ENCODE measurements at places on chromosomes 7 and 10.

DNA sequence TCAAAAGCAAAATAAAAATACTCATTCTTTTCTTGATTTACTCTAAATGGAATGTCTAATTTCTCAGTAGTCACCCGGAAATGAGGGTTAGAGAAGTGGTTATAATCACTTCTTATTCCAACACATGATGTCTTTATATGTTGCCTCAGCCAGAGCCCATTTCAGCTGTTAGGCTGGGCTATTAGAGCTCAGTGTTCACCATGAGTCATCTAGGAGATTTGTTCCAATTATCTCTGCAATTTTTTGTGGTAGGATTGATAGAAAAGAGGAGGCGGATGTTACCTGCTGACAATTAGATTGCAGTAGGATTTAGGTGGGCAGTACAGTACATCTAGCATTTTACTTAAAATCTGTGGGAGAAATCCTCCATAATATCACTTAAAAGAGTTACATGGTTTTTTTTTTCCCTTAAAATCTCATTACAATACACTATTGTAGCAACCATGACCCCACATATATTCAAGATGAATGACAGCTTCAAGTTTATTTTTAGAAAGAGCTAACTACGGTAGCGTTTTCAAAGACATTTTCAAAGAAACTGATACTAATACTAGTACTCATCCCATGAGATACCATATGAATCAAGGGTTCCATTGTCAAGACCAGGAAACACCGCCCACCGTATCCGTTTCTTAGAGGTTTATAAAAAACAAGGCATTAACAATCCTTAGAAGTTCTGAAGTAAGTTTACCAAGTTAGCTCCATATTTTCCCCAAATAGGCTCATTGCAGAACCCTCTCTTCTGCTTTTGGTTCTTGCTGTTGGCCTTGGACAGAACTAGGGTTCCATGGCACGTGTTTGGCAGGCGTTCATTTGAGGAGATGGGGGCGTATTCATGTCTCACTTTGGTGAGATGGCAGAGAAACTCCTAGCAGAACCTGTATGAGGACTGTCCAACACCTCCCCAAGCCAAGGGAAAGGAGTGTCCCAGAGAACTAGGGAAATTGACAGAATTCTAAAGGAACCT lies 10.4 kb downstream of the CPA2 start:
- no peak for DNase-seq

- DNase-seq = no peak
These were observed 654 bp upstream of the SLF2 start for GRCh38 chr10:100912013-100912604.

DNA sequence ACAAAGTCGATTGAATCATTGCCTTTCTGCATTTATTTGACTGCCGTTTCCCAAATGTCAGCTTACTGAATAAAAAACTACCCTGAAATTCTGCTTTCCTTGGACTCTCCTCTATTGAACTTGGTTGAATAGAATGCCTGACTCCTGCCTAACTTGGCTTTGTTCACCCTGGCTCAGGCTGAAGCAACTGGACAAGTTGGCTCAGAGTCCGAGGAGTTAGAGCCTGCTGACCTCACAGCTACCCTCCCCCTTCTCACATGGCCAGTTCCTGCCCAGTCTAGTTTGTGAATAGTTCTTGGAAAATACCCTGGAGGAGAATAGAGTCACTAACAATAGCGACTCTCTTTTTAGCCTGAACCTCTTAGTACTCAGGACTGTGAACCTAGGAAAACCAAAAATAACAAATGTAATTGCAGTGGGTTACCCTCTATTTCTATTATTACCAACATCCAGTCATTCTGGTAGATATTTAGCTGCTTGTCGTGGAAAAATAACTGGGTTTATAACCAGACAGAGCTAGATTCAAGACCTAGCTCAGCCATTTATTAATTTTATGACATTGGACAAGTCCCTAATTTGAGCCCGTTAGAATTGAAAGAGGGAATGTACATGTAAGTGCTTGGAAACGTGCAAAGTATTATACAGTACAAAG lies 17.3 kb upstream of the NRBF2 start:
- DNase-seq = peak; percentile 62

DNA sequence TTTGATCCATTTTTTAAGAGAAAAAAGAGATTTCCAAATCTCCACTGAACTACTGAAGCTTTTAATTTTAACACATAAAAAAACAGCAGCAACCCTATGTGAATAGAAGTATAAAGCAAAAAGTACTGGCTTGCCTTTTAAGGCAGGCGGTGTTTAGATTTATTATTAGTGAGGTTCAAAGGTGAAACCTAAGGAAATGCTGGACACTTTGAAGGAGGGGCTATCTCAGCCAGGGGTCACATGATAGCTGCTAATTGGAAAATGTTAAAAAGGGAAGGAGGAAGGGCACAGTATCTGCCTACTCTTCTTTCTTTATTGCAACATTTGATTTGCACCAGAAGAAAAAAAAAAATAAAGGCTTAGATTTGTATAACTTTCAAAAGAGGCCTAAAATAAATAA lies 183.8 kb downstream of the SKAP2 start:
- DNase-seq = no peak

DNA sequence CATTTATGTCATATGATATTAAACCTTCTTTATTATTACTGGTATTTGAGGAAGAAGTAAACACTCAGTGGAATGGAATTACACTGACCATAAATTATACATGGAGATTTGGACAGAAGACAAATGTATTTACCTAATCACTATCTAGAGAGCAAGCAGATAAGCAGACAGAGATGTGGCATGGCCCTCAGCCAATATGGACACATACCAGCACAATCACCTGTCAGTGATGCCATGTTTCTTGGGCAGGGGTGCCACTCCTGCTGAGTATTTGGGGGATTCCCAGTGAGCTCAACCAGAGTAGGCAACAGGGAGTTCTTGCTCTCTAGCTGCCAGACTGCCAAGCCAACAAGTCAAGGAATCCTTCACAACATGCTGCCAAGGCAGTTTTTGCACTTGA lies 866.3 kb upstream of the LRRN3 start:
- DNase-seq = no peak

GRCh38 chr7:133434246-133434865 lies 181.5 kb downstream of the EXOC4 start:
- DNase-seq = peak; percentile 6

DNA sequence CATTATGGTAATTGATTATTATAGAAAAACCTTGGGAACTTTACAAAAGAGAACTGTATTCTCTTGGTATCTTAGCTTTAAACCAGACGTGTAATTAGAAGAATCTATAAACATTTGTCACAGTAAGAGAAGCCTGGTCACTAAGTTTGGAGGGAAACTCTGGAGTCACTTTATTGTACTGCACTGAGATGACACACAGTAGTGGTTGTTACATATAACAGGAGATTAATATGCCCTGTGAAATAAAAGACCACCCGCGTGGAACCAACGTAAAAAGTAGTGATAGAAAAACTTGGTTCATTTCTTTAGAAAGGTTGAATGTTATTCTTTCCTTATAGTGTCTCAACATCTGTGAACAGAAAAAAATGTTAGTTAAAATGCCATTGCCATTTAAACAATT lies 416.1 kb downstream of the MDFIC start:
- no peak for DNase-seq

DNA sequence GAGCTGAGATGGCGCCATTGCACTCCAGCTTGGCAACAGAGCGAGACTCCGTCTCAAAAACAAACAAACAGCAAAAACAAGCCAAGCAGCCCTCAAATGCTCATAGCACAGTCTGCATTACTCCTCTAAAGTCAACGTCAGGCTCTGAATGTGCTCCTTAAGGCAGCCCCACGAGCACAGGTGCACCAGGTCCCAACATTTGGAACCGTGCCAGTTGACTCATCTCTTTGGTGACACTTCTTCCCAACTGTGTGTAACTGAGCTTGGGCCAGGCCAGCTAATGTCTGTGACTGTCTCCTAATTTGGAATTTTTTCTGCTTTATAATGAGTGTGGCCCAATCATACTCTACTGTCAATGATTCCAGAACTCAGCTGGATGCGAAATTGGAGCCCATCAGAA lies 66.3 kb upstream of the EFCAB10 start:
- no peak for DNase-seq

DNA sequence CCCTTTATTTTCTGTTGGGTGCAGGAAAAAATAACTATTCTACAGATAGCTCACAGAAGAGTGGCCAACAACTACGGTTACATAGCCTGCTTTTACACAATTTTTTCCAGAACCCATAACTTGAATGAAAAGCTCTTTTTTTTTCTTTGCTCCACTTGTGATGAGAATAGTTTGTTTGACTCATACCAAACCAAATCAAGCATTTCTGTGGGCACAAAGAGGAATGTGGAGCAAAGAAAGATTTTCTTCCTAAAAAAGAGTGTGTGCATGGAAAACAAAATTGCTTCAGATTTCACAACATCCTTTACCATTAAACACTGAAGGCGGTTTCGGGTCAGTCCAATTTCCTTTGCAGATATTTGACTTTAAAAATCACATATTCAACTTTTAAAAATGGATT lies 54.8 kb upstream of the RAB11FIP2 start:
- no peak for DNase-seq

GRCh38 chr7:93442478-93443224 lies 131.9 kb downstream of the CALCR start:
- DNase-seq = no peak

DNA sequence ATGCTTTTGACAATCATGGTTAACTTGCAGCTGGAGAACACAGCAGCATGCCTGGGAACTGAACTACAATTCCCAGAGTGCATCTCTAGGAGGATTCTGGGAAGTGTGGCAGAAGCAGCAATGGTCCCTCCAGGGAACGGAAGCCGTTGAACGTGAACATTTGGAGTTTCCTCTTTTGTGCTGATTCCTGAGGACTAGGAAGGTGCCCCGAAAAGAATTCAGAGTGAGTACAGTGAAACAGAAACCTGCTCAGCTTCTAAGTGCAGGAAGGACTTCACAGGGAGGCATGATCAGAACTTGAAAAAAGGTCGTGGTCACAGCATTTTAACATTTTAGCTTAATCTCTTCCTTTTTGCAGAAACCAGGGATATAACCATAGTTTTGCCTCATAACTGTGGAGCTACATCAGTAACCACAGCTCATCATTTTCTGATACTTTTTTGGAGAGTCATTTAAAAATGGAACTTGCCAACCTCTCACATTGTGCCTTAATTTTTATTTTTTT lies at the start of gene NUDT13:
Gene NUDT13 (plus strand): TSS at position 111 of the 505 bp plus-strand sequence. CDS start 3,911 bp downstream, outside the sequence.
- DNase-seq = peak; percentile 32

DNA sequence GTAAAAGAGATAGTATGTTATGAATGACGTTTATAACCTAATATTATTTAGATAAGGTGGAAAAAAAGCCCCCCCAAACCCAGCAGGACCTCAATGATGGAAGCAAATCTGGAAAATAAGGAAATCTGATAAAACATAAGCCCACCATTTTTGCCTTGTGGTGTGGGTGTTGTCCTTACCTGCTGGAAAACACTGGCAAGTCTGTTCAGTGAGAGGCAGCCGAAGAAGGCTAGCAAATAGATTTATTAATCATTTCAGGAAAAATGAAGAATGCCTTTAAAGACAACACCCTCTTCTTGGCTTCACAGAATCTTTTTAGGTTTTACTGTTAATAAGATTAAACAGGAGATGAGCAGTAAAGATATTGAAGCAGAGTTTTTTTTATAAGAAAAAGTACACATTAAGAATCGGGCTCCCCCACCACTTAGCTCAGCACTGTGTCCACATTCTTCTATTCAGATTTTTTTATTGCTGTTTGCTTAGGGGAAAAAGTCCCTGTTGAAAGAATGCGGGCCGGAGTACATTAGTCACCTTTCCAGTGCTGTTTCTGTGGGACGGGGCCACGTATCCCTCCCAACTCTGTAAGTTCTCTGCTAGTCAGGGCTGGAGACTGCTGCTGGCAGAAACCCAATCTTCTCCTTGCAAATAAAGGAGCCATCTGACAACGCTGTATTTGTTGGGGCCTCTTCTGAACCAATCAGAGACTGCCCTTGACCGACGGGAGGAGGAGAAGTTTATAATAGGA lies 104.1 kb downstream of the EVX1 start:
- DNase-seq = peak; percentile 18

DNA sequence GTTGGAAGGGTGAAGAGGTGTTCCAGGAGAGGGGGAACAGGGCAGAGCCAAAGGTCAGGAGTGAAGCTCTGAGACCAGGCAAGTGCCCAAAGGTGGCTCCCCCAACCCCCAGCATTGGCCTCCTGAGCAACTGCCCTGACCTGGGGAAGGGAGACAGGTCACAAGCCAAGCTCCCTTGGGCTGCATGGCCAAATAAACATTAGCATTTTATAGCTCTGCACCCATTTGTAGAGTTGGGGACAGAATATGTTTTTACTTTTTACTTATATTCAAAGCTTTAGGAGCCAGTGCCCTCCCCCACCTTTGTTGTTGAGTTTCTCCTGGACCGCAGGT lies 4.0 kb downstream of the UNC5B start:
- DNase-seq = no peak

GRCh38 chr10:133086247-133086646 lies 1.5 kb upstream of the ADGRA1 start:
- DNase-seq = no peak

DNA sequence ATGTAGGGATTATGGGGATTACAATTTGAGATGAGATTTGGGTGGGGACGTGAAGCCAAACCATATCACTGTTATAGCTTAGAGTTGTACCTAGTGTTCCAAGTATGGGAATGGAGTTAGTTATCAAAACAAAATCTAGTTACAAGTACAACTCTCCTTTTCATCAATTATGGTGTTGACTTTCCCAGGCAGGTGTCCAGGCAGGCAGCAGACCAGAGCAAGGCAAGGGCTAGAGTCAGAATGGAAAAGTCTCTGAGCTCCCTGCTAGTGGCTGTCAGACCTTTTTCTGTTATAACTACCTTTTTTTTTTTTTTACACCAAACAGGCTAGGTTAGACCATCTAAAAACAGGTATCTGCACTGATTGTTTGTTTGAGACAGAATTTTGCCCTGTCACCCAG lies 29.2 kb downstream of the PTER start:
- no peak for DNase-seq

DNA sequence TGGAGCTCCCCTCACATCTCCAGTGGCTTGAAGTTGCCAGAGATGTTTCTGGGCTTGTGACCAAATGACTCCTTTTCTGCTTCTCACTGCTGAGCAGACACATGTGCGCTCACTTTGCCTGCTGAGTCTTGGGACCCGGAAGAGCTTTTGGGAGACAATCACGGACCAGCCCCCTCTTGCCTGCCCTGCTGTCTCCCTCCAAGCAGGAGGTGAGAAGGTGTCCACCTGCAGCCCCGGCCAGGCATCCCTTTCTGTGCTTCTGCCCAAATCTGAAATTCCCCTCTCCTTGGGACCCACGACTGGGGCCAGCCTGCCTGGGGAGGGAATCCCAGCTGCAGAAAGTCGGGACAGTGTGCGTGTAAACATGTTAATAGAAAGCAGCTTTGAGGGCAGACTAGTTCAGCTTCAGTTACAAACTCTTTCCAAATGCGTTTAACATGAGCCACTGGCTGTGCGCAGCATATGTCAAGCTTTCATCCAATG lies 31.7 kb downstream of the HTRA1 start:
- DNase-seq = no peak

DNA sequence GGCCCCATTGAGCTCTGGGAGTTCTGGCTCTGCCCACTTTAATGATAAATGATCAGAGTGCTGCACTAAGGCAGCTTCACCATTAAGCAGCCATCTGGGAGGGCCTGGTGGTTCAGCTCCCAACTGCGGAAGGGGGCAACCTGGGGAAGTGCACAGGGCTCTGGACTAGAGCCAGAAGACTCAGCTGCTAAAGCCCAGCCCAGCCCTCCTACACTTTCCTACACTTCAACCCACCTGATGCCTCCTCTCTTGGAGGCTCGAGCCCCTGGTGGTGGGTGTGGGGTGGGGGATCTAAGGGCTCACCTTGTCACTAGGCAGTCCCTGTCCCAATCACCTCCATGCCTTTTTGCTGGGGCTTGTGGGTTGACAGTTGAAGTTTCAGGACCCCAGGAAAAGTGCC lies 60.6 kb upstream of the ANTXRL start:
- no peak for DNase-seq

- DNase-seq = no peak
These were observed 1.1 kb downstream of the NDUFB2 start for GRCh38 chr7:140697447-140698143.

Data from head of caudate nucleus (tissue), 42 donors.